NCI-H82 (cell line): ENCODE measurements at places on chromosomes 2 and 18.

- DNase-seq = no peak
These were observed 407.1 kb downstream of the CDH19 start for GRCh38 chr18:66196805-66197204.

DNA sequence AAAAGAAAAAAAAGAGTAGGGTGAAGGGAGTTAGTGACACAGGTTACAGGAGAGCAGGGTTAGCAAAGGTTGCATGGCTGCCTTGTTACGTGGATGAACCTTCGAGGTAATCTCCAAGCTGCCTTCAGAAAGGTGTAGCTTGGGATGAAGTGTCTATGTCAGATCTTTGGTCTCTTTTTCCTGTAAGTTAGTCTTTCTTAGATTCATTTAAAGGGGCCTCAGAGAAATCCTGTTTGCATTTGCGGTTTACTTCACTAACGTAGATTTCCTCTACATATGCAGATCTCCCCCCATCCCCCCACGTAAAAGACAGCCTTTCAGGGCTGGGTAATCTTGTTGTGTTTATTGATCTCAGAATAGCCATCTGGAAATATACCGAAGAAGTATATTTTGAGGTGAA, 83.7 kb downstream of the MTA3 start:
- DNase-seq = peak; percentile 32

GRCh38 chr2:105380432-105381100, 18.3 kb downstream of the FHL2 start:
- no peak for DNase-seq

GRCh38 chr18:41096504-41096903, 858.5 kb upstream of the PIK3C3 start:
- DNase-seq = peak; percentile 42

GRCh38 chr2:202870431-202871299, 901 bp downstream of the ICA1L start:
- peak; percentile 85 for DNase-seq

DNA sequence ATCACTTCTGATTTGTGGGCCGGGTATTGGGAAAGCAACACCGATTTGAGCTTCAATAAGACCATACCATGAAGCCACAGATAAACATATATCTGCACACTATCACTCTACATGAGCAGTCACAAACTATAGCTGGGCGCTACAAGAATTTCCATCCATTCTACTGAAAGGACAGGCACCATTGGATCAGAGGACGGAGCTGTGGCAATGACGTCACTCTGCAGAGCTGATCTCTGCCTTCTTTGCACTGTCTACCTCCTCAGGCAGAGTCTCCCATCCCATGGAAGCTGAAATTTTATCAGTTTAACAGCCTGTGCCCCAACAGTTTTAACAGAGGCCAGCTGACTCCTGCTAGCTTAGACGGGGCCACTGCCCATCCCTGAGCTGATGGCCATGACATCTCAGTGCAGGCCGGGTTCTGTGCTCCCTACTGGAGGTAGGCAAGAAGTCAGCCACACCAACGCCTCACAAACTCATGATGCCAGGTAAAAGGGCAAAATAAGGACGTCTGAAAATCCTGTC, 389.6 kb upstream of the SALL3 start:
- no peak for DNase-seq

DNA sequence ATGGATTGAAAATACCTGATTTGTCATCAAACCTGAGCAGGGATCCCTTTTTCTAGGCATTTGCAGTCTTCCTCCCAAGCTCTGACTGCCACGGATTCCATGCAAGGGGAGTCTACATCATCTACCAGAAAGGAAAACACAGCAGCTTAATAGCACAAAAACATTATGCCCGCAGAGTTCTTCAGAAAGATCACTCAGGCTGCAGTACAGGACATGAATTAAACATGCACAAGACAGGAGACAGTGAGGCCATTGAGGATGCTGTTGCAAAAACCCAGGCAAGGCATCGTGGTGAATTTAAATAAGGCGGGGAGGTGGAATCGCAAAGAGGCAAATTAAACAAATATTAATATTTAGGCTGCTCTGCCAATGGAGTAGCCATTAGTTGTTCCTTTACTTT, 88.5 kb downstream of the MRPS9 start:
- DNase-seq = no peak

- DNase-seq = no peak
These were observed 307.9 kb downstream of the TXNL1 start for GRCh38 chr18:56330366-56331110.

DNA sequence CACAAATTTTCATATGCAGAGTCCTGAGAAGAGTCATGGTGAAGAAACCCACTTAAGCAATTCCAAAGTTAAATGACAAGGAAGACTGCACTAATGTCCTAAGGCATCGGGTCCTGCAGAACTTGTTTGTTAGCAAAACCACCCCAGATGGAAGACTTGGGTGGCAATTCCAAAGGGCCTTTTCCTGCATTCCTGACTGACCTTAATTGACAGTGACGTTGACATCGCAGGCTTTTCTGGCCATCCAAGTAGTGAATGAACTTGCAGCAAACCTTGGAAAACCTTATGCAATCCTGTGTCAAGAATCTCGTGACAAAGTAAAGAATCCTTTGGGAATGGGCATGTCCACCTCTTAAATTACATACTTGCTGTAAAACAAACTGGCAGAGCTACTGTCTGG, 112.5 kb upstream of the SH3BP4 start:
- DNase-seq = no peak

GRCh38 chr2:77232909-77233425, 289.2 kb downstream of the LRRTM4 start:
- peak; percentile 13 for DNase-seq

DNA sequence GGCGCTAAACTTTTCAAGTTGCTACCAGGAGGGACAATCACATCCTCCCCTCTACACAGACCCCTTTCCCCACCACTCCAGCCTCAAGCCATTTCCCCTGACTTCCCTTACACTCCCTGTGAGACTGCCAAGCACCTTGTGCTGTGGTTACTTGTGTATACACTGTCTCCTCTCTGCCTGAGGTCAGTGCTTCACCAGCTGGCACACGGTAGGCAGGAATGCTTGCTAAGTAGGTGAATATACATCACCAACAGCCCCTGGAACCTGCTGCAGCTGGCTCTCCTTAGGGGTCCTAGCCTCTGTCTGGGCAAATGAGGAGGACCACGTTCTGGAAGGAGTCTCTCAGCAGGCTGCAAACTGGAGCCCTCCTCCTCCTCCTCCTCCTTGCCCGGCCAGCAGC, 38.3 kb upstream of the ACAA2 start:
- DNase-seq = no peak

- DNase-seq = no peak
These were observed 29.2 kb downstream of the ANKRD44 start for GRCh38 chr2:197281421-197281820.

DNA sequence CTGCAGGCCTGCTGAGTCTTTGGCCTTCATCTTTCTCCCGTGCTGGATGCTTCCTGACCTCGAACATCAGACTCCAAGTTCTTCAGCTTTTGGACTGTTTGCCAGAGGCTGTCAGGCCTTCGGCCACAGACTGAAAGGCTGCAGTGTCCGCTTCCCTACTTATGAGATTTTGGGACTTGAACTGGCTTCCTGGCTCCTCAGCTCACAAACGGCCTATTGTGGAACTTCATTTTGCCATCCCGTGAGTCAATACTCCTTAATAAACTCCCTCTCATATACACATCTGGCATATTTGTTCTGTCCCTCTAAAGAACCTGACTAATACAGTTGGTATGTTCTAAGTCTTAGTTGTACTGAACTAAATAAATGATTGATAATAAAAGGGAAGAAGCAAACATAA, 702.8 kb upstream of the LINC00305 start:
- no peak for DNase-seq

- no peak for DNase-seq
These were observed 353.3 kb downstream of the AKAIN1 start for GRCh38 chr18:4843771-4844170.

- DNase-seq = peak; percentile 3
These were observed 83.8 kb downstream of the LONRF2 start for GRCh38 chr2:100238471-100238870.

DNA sequence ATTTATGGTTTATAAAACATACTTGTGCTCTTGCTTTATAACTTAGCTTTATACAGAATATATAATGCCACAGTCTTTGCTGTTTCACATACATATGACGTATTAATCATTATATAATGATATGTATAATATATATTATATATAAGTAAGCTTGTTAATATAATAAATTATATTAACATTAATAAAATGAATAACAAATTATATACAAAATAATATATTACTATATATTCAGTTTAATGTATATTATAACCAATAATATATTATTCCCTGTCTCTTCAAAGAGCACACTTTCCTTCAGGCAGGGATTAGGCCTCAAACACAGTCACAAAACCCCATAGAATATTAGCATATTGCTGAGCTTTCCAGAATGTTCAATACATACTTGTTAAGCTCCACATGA, 427.6 kb downstream of the NCKAP5 start:
- no peak for DNase-seq

DNA sequence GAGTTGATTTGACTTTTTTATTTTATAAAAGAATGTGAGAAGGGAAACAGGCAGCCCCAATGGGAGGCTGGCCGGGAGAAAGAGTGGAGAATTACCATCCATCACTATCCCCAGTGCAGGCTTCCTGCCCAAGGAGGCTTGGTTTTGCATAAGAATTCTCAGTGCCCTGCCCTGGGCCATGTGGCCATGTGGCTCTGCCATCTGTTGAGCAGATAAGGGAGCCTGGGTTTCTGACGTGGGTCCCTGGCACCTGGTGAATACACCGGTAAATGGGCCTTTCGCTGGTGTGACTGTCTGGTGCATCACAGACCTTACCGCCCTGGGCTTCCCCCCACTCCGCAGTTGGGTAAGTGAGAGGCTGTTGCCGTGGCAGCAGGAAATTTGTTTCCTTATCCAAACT, 54.5 kb upstream of the TMEM163 start:
- DNase-seq = peak; percentile 40

DNA sequence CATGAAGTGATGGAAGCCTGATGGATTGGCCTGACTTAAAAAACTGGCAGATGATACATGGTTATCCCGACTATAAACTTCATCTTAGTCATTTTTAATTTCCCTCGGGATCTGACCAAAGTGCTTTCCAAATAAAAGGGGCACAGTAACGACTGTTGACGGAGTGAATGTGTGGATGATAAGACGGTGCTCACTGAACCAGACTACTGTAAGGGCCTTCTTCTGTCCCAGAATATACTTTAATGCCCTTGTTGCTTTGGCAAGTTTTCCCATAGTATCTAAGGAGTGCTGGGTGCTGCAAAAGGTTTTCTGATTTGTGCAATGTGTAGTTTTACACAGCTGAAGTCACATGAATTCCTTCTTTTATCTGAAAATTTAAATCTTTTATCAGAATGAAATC, 373.5 kb downstream of the DSEL start:
- no peak for DNase-seq

GRCh38 chr18:9766076-9766481, 58.0 kb downstream of the RAB31 start:
- no peak for DNase-seq

- DNase-seq = peak; percentile 35
These were observed 10.4 kb upstream of the MAP3K2 start for GRCh38 chr2:127398239-127398590.

DNA sequence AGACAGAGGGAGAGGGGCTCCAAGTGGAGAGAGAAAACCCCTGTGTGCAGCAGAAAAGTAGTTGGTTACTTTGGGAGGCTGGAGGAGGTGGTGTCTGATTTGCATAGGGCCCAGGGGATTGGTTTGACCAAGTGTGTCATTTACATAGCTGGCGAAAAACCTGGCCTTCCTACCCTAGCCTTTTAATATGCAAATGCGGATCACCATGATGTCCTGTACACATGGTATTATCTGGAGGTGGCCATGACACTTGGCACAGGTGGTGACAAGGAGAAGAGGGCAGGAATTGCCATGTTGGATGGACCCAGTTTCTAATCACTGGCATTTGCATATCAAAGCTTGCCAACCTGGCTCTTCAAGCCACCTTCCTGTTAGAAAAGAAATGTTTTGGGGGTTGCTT, 120.8 kb upstream of the CHAC2 start:
- no peak for DNase-seq

GRCh38 chr2:189147361-189147760, 32.2 kb downstream of the COL5A2 start:
- DNase-seq = no peak

- DNase-seq = no peak
These were observed 10.1 kb downstream of the PAX3 start for GRCh38 chr2:222288590-222289277.

- peak; percentile 55 for DNase-seq
These were observed 283.2 kb downstream of the INSIG2 start for GRCh38 chr2:118371515-118371914.

DNA sequence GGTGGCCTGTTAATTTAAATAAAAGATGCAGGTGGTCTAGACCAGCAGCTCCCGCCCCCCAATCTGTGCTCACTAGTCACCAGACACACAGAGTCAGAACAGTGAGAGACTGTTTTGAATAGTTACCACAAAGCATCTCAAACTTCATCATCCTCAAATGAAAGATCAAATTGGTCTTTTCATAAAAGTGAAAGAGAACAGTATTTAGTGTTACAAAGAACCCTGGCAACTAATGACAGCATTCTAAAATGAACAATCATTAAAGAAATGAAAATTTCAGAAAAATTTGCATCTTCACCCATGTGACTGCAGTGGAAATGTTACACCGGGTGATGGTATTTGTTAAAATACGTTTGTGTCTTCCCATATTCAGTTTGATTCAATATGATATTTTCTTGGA, 65.5 kb upstream of the PMAIP1 start:
- DNase-seq = no peak

- DNase-seq = no peak
These were observed 52.8 kb upstream of the TGIF1 start for GRCh38 chr18:3397031-3397750.

- no peak for DNase-seq
These were observed 212.4 kb downstream of the SLC4A10 start for GRCh38 chr2:161836664-161837063.

GRCh38 chr2:11907190-11907589, 160.8 kb downstream of the LPIN1 start:
- DNase-seq = no peak

DNA sequence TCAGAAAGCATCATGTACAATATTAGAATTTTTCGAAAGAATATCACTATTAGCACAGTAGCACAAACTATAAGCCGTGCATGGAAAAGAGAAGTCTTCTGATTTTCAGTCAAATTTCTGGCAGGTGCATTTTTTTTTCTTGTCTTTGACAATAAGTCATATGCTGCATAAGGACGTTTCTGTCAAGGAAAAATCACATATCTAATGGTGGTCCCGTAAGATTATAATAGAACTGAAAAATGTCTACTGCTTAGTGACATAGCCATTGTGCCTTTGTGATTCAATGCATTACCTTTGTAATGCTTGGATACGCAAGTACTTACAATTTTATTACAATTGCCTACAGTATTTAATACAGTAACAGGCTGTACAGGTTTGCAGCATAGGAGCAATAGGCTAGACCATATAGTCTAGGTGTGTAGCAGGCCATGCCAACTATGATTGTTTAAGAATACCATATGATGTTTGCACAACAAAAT, 329.3 kb downstream of the LRRTM4 start:
- no peak for DNase-seq

- DNase-seq = peak; percentile 33
These were observed 900 bp downstream of the SLC40A1 start for GRCh38 chr2:189579585-189580186.

DNA sequence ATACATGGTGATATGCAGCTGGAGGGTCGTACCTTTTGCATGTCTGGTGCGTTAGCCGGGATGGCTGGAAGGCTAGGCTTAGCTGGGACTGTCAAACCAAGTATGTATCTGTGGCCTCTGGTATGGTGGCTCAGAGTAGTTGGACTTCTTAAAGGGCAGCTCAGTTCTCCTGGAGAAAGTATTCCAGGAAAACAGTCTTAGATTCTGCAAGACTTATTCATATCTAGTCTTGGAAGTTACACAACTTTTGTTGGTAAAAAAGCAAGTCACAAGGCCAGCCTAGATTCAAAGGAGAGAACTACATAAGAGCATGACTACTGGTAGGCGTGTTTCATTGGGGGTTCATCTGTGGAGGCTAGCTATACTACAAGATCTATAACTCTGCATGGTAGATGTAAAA, 45.5 kb downstream of the EML4 start:
- DNase-seq = no peak
